ENCODE measurements at places on chromosomes 5 and 9.

- no peak for DNase-seq
Observed at GRCh38 chr5:143593723-143594122, 190.2 kb upstream of the NR3C1 start.

DNA sequence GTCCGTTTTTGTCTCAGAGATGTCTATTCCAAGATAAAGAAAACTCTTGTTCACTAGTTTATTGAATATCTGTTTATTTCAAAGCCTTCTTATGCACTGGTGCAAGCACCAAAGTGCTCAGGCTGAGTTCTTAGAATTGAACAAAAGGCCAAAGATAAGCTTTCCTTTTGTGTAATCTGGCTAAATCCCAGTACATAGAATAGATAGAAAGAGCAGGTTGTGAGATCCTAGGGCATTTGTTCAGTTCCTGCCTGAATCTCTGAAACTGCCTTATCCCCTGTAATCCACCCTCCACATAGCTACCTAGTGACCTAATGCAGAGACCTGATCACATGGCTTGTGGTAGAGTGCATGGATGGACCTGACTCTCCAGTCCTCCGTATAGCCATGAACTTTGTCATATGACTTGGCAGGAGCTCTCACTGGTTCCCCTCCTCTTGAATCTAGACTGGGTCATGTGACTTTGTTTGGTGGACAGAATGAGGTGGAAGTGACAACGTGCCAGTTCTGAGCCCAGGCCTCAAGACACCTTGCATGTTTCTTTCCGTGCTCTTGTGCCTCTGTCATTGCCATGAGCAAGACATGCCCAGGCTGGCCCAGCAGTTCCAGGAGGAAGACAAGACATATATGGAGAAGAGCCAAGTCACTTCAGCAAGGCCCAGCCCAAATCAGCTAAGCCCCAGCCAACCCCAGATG, 139.3 kb upstream of the SHB start:
- DNase-seq, result no peak

GRCh38 chr5:58543723-58544122, 39.2 kb upstream of the RAB3C start:
- no peak for DNase-seq

- no peak for DNase-seq
Observed at GRCh38 chr5:50923768-50924494, 257.5 kb downstream of the PARP8 start.

DNA sequence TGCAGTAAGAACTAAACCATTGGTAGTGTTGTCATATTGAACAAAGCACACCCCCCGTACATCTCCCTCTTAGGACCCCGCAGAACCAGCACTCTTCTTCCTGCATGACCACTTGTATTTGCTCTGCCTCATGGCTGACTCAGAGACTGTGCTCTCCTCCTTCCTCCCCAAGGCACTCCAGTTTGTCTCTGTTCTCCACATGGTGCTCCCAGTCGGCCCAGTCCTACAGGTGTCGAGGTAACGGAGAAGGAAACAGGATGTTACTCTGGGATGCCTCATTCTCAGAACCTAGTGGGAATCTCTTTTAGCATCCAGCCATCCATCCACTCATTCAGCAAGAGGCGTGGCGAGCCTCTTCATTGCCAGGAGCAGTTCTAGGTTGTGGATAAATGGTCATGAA, 97.0 kb upstream of the NIPAL4 start:
- DNase-seq, result no peak

DNA sequence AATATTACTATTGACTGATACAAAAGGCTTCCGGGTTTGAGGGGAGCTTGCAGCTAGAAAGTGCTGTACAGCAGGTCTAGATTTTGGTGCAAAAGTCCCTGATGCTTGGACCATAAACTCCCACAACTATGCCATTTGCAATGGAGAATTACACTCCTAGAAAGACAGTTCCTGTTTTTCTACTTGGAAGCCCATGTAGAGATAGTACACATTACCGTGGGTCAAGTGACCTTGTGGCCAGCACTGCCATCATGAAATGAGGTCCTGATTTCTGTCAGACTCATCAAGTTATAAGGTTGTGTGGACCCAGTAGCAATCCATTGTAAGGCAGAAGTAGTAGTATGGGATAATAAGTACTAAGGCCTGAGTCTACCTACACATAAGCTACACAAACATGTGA, 42.8 kb upstream of the TNFSF8 start:
- DNase-seq, result no peak

- no peak for DNase-seq
Observed at GRCh38 chr5:10106806-10107205, 142.9 kb downstream of the ATPSCKMT start.

DNA sequence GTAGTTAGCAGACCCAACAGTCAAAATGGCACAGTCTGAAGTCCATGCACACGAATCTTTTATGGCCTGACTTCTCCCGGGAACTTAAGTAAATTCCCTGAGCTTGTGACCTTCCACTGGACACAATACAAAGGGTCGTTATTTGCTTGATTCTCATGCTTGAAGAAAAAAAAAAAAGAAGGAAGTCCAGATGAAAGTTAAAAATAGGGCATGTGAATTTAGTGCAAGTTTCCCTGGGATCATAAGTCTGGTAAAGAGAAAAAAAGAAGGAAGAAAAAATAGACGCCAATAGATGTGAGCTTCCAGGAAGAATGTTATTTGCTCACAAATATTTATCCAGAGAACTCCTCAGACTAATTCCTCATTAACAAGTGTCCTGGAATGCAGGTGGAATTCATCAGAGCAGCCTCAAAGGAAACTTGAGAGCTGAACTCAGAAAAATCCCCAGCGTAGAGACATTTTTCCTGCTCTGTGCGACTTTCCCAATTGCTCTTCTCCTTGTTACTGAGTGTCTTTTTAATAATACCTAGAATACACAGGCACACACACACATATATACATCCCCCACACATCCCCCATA, 616.3 kb downstream of the EBF1 start:
- no peak for DNase-seq
